ENCODE measurements at places on chromosomes 2 and 18.

GRCh38 chr2:210094787-210095186 lies 76.4 kb downstream of the KANSL1L start:
- DNase-seq: no peak

- no peak for DNase-seq
These were observed 19.6 kb upstream of the KCNK3 start for GRCh38 chr2:26672818-26673393.

- DNase-seq: no peak
These were observed 81.3 kb downstream of the ANKRD12 start for GRCh38 chr18:9217743-9218451.

GRCh38 chr2:206435742-206436141 lies 7.6 kb upstream of the ADAM23 start:
- no peak for DNase-seq

GRCh38 chr2:11676640-11677039 lies 6.6 kb upstream of the NTSR2 start:
- no peak for DNase-seq

DNA sequence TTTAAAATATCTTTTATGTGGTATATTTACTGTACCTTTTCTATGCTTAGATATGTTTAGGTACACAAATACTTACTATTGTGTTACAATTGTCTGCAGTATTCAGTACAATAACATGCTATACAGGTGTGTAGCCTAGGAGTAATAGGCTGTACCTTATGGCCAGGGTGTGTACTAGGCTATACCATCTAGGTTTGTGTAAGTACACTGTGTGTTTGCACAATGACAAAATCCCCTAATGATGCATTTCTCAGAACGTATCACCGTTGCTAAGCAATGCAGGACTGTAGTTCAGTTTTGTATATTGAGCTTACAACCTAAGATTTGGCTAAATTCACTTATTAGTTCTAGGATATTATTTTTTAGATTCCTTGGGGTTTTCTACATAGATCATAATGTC lies 332.3 kb upstream of the HS6ST1 start:
- DNase-seq: no peak

DNA sequence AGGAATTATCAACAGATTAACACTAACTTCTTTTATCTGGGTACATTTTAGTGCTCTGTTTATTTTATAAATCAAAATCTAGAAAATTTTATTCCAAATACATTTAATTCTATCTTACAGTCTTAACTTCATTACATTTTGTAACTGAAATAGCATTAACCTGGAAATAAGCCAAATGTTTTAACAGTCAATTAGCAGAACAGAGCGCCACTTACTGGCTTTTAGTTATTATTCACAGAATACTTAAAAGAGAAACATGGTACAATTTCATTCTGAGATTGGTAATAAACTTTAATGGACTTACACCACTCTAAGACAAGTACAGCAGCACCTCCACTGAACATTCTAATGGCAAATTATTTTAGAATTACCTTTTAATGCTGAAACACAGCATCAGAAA lies 38.6 kb downstream of the SS18 start:
- no peak for DNase-seq

DNA sequence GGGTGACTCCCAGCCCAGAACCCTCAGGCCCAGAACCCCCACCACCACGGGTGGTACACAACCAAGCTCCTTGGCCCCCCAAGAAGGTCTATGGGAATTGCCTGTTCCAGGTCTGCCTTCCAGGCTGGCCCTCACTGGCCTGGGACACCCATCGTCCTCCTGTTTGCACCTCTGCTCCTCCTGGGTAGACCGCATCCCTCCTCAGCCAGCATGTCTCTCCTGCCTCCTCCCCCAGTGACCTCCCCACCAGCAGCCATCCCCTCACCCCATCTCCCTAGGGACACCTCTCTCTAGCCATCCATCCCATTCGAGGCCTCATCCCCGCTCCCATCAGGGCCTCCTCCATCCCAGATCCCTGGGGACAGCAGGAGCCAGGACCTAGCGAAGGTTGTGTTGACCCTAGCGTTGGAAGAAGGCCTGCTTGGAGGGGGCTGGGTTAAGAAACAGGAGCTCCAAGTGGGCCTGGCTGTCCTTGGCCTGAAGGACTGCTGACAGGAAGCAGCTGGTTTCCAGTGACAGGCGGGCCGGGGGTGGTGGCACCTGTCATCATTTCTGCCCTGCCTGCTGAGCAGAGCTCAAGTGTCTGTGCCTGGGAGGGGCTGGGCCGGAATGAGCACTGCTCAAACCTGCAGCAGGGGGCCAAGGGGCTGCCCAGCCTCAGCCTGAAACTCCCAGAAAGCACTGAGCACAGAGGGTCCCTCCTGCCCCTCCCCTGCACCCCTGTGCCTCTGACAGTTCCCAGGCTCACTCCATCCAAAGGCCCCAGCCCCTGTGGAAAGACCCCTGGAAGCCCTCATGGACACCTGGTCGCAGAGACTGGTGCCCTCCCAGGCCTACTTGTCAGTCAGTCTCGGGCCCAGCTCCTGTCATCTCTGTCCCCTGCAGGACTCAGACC lies 96.0 kb upstream of the OTOS start:
- no peak for DNase-seq

- DNase-seq: no peak
These were observed 22.8 kb downstream of the GLI2 start for GRCh38 chr2:120758181-120759144.

- DNase-seq: no peak
These were observed 72.3 kb upstream of the RIOK3 start for GRCh38 chr18:23380817-23381216.

DNA sequence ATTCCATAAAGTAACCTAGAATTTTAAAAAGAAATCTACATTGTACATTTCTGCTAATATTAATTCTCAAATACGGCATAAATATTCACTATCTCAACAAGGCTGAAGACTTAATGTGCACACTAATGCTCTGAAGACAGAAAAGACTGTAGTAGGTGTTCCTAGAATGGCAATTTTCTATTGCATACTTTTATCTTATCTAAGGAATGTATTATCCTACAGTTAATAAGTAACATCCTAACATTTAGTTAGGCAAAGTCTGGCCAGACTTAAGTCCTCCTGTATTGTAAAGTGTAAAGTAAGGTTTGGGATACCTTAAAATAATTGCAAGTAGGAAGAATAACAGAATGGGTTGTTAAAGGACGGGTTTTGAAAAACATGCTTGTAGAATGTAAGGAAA lies 42.2 kb downstream of the CHST9 start:
- no peak for DNase-seq

DNA sequence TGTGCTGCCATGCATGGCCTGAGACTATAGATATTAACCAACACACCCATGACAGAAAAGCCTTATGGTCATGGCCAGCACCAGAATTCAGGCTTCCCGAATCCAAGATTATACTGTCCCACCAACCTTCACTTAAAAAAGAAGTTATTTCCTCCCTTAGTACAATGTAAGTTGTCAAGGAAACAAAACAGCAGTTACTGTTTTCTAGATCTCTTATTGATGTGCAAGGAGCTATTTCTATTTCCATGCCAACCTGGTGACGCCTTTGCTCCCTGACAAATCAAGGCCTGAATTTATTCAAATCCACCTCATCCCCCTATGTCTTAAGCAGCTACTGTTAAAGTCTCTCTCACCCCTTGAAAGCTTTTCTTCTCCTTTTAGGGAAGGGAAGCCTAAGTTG lies 249.3 kb downstream of the ZNF521 start:
- DNase-seq: no peak

DNA sequence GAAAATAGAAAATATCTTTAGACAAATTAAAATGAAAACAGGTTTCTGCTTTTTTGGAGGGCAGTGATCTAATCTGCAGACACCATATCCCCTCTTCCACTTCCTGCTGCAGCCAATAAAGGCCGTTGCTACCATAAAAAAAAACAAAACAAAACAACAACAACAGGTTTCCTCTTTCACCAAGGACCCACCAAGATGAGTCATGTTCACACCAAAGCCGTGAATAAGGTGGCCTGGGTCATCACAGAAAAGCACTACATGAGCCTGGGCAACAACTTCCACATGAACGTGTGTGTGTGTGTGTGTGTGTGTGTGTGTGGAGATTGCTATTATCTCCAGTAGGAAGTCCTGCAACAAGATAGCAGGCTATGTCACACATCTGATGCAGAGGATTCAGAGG lies 24.8 kb upstream of the TFCP2L1 start:
- DNase-seq: peak; percentile 7

DNA sequence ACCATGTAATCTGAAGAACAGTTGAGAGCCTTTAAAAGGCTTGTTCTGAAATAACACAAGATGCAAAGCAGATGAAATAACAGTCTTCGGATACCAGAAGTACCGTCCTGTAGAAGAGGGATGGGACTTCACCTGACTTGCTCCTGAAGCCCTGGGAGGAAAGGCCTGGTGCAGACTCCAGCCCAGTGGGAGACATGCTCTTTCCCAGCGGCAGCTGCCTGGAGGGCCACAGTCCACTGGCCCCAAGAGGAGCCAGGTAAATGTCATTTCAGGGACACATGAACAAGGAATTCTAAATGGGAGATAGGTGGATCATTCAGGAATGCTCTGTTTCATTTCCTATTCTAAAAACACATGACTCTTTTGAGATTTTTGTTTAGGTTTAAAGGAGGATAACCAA lies 22.6 kb upstream of the CHN1 start:
- no peak for DNase-seq

DNA sequence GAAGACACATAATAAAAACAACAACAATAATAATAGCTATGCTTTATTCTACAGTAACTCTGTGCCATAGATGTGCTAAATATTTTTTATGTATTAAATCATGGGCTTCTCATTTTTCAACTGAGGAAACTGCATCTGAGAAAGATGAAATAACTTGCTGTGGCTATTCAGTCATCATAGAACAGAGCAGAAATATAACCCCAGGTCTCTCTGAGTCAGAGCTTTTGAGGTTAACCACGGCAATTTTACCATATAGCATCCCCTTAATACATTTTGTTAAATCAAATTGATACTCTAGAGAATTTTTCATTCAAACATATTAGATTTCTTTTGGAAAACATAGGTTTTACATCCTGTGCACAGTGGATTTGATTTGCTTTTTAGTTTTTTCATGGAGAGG lies 586.6 kb upstream of the KLHL29 start:
- DNase-seq: no peak

GRCh38 chr2:209682646-209683045 lies 89.0 kb upstream of the UNC80 start:
- no peak for DNase-seq

DNA sequence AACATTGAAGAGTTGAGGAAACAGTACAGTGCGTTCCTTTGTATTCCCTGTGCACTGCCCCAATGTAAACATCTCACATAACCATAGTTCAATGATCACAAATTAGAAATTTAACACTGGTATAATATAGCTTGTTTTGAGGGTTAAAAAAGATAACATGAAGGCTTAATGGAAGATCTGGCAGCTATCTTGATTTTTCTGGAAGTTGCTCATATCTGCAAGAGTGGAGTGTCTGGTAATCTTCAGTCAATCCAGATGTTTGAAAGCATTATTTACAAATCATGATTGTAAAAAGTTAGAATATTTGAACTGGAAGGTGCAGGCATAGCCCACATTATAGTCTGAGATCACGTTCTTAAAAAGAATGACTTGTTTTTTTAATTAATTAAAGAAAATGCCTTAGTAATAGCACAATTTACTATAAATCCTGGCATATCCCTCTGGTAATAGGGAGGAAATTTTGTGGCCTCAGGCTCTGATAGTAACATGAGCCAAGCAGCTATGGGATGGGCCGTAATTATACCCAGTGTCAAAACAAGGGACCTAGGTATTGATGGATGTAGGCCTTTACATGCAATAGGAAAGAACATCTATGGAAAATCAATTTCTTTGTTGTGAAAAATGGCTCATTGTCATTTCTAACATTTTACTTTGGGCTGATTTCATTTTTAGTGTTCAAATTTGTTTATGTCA lies 418.0 kb downstream of the THSD7B start:
- no peak for DNase-seq

- no peak for DNase-seq
These were observed 130.0 kb downstream of the EPHA4 start for GRCh38 chr2:221442128-221442527.

DNA sequence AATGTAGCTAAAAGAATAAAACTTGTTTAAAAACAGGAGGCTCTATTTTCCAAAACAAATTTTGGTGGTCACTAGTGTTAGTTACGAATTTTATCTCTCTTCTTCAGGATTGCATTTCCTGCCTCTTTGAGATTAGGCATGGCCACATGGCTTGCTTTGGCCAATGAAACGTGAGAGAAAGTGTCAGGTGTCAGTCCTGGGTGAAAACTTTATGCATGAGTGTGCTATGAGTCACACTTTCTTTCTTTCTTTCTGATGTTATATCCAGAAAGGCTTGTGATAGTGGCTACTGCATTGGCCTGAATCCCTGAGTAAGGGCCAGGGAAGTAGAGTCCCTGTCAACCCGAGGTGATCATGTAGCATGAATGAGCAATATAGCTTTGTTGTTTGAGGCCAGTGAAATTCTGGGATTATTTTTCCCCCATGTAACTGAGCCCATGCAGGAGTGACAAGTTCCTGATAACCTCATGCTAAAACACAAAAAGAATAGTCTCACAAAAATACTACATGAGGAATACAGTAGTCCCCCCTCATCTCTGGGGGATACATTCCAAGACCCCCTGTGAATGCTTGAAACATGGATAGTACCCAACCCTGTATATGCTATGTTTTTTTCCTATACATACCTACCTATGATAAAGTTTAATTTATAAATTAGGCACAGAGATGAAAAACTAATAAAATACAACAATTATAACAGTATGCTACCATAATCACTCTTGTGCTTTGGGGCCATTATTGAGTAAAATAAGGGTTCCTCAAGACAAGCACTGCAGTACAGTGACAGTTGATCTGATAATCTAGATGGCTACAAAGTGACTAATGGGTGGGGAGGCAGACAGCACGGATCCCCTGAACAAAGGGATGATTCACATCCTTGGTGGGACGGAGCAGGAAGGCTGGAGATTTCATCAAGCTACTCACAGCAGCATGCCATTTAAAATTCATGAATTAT lies 109.5 kb downstream of the CDC42EP3 start:
- DNase-seq: peak; percentile 14

DNA sequence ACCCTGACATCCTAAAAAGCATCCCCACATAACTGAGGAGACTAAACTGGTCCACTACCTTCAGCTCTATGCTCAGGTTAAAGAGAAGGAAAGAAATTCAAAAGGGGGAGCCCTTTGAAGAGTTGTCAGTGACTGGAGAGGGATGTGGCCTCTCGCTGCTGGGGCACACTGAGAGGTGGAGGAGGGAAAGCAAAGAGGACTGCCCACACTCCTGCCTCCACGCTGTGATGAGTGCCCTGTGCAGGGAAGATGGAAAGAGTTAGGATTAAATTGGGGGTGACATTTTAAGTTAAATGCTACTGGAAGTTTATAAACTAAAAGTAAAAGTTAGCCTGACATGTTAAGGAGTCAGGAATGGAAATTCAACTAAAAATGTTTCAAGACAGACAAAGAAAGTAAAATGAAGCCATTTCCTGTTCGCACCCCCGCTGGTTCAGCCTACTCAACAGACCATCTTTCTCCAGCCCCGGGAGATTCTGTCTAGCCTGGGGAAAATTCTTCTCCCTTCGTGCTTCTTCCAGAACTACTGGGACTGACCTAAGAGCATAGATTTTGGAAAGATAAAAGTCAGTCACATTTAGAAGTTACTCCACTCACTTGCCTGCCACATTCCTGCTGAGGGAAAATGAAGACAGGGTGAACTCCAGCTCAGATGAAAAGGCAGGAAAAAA lies 17.8 kb upstream of the INO80C start:
- no peak for DNase-seq
